ENCODE measurements at places on chromosomes 4 and X.

- DNase-seq, result no peak
Observed at GRCh38 chr4:183098019-183098722, 886 bp upstream of the WWC2 start.

DNA sequence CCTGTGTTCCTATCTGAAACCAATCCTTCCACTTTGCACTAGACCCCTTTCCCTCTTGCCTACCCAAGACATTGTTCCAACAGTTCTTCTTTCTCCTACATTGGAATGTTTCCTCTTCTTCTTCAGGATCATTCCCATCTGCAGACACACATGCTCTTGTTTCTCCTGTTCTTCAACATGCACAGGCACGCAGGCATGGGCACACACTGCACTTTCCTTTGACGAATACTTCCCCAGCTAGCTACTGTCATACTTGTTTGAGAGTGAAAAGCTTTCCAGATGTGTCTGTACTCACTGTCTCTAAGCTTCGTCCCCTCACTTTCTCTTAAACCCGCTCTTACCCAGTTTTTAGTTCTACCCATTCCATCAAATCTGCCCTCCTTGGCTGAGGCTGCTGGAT, 31.8 kb upstream of the ERVMER34-1 start:
- DNase-seq, result no peak

DNA sequence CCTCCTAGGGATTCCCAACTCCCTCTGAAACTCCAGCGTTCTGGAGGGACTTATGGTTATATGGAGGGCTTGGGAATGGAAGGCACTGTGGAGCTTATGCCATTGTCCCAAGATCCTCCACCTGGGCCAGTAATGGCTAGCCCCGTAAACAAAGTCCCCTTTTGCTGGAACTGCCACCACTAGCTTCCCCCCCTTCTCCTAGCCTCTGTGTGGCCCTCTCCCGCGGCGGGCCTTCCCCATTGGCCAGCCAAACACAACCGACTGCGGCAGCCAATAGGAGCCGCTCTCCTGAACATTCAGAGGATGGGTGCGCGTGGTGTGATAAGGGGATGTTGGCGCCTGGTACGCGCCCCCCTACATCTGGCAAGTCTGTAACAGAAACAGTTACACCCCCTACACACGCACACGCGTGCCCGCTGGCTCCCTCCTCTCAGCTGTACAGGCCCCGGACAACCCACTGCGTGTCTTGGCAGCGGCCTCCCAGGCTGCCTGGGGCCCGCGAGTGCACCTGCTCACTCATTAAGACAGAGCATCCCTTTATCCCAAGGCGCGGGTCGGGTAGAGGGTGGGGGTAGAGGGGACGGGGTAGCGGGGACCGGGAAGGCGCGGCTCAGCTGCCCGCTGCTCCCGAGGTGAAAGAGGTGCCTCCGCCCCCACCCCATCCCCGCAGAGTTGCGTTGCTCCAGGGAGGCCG, 863 bp upstream of the RAB33A start:
- peak; percentile 3 for DNase-seq

GRCh38 chr4:108596344-108596743, 24.0 kb upstream of the RPL34 start:
- DNase-seq, result no peak

DNA sequence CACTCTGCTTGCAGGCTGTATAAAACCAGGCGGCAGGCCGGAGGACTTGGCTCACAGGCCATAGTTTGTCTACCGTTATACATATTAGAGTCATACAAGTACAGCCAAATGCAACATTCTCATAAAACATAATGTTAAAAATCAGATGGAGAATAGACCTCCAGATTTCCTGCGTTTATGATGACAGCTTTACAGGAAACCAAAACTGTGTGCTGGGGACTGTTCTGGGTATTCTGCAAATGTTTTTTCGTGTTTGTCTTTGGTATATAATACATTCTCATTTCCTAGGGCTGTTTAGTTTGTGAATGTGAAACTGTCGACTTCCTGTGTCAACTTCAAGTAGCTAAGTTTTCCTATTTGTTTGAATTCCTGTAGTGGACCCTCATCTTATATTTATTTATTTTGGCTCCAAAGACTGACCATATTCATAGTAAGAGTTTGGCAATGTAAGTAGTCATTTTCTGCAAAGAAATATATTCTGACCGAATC, 79.5 kb upstream of the FAM9C start:
- DNase-seq, result no peak

DNA sequence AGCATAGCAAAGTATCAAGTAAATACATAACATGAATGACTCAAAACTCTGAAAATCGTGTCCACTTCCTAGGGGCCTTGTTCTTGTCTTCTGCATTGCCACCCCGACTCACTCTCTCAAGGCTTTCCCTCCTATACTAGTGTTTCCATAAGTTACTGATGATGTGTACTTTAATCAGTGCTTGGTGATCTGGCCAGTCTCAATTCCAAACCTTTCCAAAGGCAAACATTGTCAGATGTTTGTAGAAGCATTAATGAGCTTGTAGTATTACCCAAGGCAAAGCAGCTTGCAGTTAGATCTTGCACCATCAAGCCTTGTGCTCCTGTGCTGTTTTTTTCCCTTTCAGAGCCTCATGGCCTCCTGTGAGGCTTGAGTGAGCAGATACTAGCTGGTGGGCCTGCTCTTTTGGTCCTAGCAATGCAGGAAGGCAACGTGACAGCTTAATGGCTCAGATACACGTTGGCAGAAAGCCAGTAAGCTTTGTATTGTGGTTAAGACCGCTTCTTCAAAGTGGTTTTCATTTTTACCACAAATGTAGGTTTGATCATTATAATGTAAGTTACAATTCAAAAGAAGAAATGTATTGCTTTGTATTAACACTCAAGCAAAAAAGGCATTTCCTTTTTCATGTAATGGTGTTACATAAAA, 51.8 kb downstream of the RBPJ start:
- no peak for DNase-seq

DNA sequence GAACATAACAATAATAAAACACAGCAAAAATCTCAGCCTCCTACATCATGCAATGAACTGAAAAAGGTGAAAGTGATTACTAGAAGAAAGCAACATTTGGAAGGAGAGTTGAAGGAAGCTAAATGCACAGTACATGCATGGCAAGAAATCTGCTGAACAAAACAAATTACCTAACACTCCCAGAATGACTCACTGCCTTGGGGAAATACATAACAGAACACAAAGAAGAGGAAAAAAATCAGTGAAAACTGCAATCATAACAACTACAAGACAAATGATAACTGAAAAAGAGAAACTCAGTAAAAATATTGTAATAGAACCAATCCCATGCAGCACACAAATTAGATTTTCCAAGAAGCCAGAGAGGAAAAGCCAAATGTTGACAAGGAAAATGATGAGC, 1513.2 kb downstream of the ARAP2 start:
- DNase-seq, result no peak

DNA sequence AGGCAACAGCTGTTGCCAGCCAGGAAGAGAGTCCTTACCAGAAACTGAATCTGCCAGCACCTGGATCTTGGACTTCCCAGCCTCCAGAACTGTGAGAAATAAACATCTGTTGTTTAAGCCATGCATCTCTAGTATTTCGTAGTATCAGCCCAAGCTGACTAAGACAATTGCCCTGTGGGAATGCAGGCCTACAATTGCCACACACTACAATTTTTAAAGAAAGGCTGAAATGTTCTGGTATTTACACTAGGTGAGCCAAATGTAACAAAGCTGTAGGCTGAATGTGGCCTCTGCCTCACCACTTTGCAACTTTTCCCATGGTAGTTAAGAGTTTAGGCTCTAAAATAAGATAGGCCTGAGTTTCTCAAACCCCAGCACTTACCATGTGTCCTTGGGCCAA, 59.1 kb downstream of the SPATA18 start:
- DNase-seq, result no peak

GRCh38 chr4:13670456-13671160, 43.1 kb upstream of the BOD1L1 start:
- DNase-seq, result no peak

GRCh38 chr4:2421928-2422327, 3.2 kb downstream of the CFAP99 start:
- no peak for DNase-seq

GRCh38 chrX:323721-324628, 5.4 kb upstream of the GTPBP6 start:
- no peak for DNase-seq

DNA sequence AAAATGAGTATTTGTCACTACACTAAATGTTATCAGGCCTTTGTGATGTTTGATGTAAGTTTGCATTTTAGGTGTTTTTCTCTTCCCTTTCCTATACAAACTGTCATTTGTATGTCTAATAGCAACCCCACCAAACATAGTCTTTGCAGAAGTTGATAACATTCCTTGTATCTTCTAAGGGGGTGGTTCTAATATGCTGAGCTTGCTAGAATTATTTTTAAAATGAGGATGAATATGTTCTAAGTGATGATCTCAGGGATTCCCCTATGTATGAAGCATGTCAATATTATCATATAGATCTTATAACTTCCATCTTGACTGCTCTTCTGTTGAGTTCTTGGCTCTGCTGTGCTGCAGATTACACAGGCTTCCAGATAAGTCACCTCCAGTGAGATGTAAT, 3.1 kb downstream of the CHM start:
- no peak for DNase-seq

GRCh38 chrX:154733066-154733425, 17.8 kb downstream of the GAB3 start:
- no peak for DNase-seq

DNA sequence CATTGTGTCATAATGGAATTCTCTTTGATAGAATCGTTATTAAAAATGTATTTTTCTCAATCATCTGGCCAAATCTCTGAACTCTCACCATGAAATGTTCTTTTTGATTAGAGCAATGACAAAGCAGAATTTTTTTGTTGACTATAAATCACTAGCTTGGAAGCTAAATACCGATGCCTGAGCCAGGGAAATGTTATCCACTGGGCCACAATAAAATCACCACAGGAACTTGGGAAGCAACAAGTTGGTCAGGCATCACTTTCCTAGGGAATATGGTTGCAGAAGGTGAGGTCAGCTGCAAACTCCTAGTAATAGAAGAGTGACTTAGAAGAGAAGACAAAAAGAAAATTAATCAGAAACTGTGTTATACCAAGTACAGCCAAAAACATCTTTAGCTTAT, 60.6 kb upstream of the CFAP47 start:
- DNase-seq, result no peak

DNA sequence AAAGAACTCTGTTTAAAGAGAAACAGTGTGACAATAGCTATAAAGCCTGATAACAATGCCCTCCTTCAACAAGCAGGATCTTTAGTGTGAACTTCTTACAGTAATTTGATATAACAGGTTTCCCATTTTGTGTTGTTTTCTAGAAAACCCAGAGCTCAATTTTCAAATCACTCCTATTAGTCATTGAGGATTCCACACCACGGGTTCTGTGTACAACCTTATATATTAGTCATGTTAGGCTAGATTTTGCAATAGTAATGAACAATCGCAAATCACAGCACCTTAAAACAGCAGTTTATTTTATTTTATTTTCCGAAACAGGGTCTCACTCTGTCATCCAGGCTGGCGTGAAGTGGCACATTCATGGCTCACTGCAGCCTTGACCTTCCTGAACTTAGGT, 1020.9 kb upstream of the INTU start:
- no peak for DNase-seq

GRCh38 chr4:129254126-129254525, 158.2 kb downstream of the C4orf33 start:
- DNase-seq, result no peak

- DNase-seq, result no peak
Observed at GRCh38 chr4:111494971-111495370, 650.3 kb upstream of the FAM241A start.
